ENCODE measurements at places on chromosomes 2 and 18. TPM values are rescaled to one million over a fixed set of nuclear protein-coding genes. Genes with fewer than 3 reads are reported as not detected.
A peak's percentile ranks its signal among the peaks of the same experiment; 100 is the strongest.

DNA sequence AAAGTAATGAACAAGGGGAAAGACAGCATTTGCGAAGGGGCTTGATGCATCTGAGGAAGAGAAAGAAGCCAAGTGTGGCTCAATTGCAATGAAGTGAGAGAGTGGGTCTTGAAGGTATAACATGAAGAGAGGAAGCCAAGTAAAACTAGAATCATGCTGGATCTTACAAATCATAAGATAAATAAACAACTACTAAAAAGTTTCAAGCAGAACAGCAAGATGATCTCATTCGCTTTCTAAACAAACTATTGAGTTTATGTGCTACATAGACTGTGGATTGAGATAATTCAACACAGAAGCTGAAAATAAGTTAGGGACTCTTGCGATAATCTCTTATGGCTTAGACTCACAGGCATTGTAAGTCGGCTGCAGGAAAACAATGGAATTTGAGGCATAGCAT, 1310.5 kb upstream of the NRXN1 start:
- H3K4me3 ChIP-seq = no peak overlapping the region
- H3K27me3 ChIP-seq = no peaks in the 10 kb centered on the region
- no peak for DNase-seq

GRCh38 chr18:50806208-50806616, 13.6 kb downstream of the MRO start:
- no peak overlapping the region for H3K4me3 ChIP-seq
- no peaks in the 10 kb centered on the region for H3K27me3 ChIP-seq
- H3K36me3 ChIP-seq = no peaks in the 10 kb centered on the region

- H3K4me1 ChIP-seq = no peaks in the 10 kb centered on the region
- DNase-seq = no peak
- no peak overlapping the region for H3K27ac ChIP-seq
- H3K27me3 ChIP-seq = no peaks in the 10 kb centered on the region
- H3K36me3 ChIP-seq = no peaks in the 10 kb centered on the region
Measured at GRCh38 chr18:65632236-65632635, 118.6 kb upstream of the CDH7 start.

DNA sequence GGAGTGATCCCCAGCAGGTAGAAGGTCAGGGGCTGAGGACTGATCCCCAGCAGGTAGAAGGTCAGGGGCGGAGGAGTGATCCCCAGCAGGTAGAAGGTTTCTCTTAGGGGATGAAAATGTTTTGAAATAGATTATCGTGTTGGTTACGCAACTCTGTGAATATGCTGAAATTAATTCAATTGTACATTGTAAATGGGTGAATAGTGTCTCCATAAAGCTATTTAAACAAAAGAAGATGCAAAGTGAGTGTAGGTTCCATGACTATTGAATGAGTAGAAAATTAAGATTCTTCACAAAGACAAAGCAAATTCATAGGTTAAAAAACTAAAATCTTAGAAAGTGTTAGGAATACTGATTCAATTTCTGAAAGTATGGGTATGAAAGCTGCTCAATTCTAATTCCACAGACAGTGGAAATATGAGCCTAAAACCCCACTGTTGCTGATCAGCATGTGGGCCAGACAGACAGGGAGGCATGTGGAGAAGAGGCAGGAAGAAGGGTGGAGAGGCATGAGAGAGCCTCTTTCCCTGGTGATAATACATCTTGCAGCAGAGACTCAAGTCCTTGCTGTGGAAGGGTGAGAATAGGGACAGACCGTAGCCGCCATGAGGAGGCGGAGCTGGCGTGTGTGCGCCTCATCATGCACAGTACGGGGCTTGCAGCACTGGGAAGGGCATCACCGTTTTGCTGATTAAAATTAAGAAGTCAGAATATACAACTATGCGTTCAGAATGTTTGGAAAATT, 85.9 kb upstream of the NFATC1 start:
- no peak overlapping the region for H3K4me3 ChIP-seq
- no peaks in the 10 kb centered on the region for H3K36me3 ChIP-seq
- DNase-seq = no peak
- no peak overlapping the region for H3K27ac ChIP-seq
- H3K4me1 ChIP-seq = no peaks in the 10 kb centered on the region
- H3K27me3 ChIP-seq = no peaks in the 10 kb centered on the region

DNA sequence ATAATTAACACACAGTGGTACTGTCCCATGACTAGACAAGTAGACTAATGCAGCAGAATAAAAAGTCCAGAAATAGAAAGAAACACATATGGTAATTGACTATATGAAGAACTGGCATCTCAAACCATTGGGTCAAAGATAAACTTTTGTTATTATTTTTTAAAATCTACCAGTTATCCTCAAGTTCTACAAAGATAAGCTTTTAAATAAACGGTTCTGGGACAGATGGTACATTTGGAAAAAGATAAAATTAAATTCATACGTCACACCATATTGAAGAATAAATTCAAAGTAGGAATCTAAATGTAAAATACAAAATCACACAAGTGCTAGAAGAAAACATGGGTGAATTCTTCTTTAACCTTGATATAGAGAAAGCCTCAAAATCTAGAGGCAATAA, 37.6 kb upstream of the PLEKHM3 start:
- no peaks in the 10 kb centered on the region for H3K36me3 ChIP-seq
- H3K4me3 ChIP-seq = no peak overlapping the region
- H3K4me1 ChIP-seq = no peaks in the 10 kb centered on the region
- H3K27me3 ChIP-seq = no peaks in the 10 kb centered on the region
- no peak overlapping the region for H3K27ac ChIP-seq

DNA sequence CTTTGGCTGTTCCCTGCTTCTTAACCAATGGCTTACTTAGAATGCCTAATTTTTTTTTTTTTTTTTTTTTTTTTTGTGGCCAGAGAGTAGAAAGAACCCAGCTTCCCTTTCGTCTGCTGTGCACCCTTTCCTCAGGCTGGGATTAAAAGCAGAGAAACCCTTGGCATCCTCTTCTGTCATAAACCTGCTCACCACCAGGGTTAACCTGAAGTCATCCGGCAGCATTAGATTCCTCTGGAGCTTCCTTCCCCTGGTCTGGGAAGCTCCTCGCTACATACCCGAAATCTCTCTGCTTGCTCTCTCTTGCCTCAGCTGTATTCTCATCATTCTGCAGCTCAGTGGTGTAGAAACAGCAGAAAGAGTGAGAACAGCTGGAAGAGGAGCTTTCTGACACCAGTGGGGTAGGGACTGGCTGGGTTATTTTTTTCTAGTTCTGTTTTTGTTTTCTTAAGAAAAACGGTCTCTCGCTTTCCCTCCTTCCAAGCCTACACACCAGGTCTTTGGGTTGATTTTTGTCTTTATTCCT, 339.0 kb upstream of the MEIS1 start:
- H3K27me3 ChIP-seq = no peaks in the 10 kb centered on the region
- H3K27ac ChIP-seq = no peak overlapping the region
- no peak overlapping the region for H3K4me3 ChIP-seq
- H3K36me3 ChIP-seq = no peaks in the 10 kb centered on the region

- H3K4me1 ChIP-seq = no peaks in the 10 kb centered on the region
- H3K27me3 ChIP-seq = peaks cover 8% of the 10 kb centered on the region
- no peak overlapping the region for H3K4me3 ChIP-seq
Measured at GRCh38 chr2:209368406-209368805, 55.4 kb upstream of the MAP2 start.

The ADAM23 gene
- 5.3 TPM for total RNA-seq

DNA sequence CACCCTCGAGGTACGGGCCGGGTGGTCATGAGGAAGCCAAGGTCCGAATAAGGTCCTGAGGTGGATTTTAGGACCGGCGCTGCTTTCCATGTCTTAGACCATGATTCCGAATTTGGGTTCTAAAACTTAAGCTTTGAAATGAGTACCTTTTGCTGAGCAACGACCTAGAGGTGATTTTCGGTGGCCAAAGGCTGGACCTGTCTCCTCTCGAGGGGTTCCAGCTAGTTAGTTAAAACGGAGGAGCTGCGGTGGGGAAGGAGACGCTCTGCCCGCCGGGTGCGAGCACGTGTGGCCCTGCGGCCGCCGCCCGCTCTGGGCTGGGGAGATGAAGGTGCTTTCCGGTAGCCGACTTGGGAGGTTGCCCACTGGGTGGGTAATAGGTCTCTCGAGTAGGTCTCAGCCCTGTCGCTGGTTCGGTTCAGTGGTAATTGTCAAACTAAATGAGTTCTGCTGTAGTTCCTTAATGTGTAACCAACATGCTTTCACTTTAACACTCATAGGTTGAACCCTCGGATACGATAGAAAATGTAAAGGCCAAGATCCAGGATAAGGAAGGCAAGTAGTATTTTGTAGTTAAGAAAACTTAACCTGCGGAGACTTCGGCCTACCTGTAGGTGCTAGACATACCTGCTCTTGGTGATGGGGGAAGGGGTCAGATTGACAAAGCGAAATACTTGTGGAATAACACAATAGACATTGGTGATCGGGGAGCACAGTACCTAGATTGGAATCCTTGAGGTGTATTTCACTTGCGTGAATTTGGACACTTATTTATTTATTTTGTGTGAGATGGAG, 572 bp downstream of the RPS27A start:
- peak overlapping the region; percentile 92 for H3K27ac ChIP-seq
- no peaks in the 10 kb centered on the region for H3K27me3 ChIP-seq
- peaks cover 37% of the 10 kb centered on the region for H3K36me3 ChIP-seq
- peak; percentile 59 for DNase-seq

The CYP1B1 gene
- total RNA-seq = 54.4 TPM

- DNase-seq = no peak
- H3K36me3 ChIP-seq = no peaks in the 10 kb centered on the region
- H3K4me1 ChIP-seq = no peaks in the 10 kb centered on the region
Measured at GRCh38 chr2:15993232-15993610, 52.9 kb downstream of the MYCN start.

The CREG2 gene
- not detected for total RNA-seq

GRCh38 chr18:31250902-31251301, 67.1 kb upstream of the DSG1 start:
- H3K36me3 ChIP-seq = no peaks in the 10 kb centered on the region
- no peaks in the 10 kb centered on the region for H3K27me3 ChIP-seq
- no peak overlapping the region for H3K27ac ChIP-seq
- H3K4me1 ChIP-seq = no peaks in the 10 kb centered on the region
- DNase-seq = no peak

- peak overlapping the region; percentile 90 for H3K27ac ChIP-seq
- DNase-seq = no peak
- no peaks in the 10 kb centered on the region for H3K27me3 ChIP-seq
- H3K4me1 ChIP-seq = peaks cover 42% of the 10 kb centered on the region
- no peak overlapping the region for H3K4me3 ChIP-seq
Measured at GRCh38 chr2:96760986-96761832, 507 bp downstream of the CNNM4 start.

DNA sequence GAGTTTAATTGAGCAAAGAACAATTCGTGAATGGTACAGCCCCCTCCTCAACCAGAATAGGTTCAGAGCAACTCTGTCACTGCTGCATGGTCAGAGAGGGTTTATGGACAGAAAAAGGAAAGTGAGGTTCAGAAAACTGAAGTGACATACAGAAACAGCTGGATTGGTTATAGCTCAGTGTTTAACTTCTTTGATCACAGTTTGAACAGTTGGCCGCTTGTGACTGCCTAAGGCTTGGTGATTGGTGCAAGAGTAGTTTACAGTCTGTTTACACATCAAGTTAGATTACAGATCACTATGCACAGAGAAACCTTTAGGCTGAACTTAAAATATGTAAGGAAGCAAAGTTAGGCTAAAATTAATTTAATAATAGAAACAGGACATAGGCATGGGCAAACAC, 459.2 kb downstream of the KCNJ3 start:
- no peak for DNase-seq
- no peaks in the 10 kb centered on the region for H3K36me3 ChIP-seq
- no peak overlapping the region for H3K27ac ChIP-seq
- H3K4me1 ChIP-seq = no peaks in the 10 kb centered on the region
- H3K27me3 ChIP-seq = no peaks in the 10 kb centered on the region

The SPAST gene
- 12.7 TPM for total RNA-seq

The ECEL1 gene
- total RNA-seq = 5.4 TPM

GRCh38 chr18:51666763-51667191, 469.3 kb upstream of the MEX3C start:
- no peak overlapping the region for H3K27ac ChIP-seq
- H3K4me3 ChIP-seq = no peak overlapping the region
- DNase-seq = peak; percentile 57
- no peaks in the 10 kb centered on the region for H3K36me3 ChIP-seq

The TMEM169 gene
- 0.47 TPM for total RNA-seq

- H3K4me3 ChIP-seq = no peak overlapping the region
- H3K27ac ChIP-seq = no peak overlapping the region
- H3K27me3 ChIP-seq = no peaks in the 10 kb centered on the region
- peaks cover 3% of the 10 kb centered on the region for H3K4me1 ChIP-seq
- DNase-seq = peak; percentile 40
- no peaks in the 10 kb centered on the region for H3K36me3 ChIP-seq
Measured at GRCh38 chr18:22063102-22063501, 106.3 kb upstream of the GATA6 start.

The SCN2A gene
- 1.1 TPM for total RNA-seq

GRCh38 chr2:24559473-24560113, 68.5 kb downstream of the NCOA1 start:
- no peaks in the 10 kb centered on the region for H3K36me3 ChIP-seq
- no peak overlapping the region for H3K4me3 ChIP-seq
- DNase-seq = no peak

Data from adrenal gland (tissue), 19 donors.